ENCODE measurements at places on chromosomes 1 and 21.

DNA sequence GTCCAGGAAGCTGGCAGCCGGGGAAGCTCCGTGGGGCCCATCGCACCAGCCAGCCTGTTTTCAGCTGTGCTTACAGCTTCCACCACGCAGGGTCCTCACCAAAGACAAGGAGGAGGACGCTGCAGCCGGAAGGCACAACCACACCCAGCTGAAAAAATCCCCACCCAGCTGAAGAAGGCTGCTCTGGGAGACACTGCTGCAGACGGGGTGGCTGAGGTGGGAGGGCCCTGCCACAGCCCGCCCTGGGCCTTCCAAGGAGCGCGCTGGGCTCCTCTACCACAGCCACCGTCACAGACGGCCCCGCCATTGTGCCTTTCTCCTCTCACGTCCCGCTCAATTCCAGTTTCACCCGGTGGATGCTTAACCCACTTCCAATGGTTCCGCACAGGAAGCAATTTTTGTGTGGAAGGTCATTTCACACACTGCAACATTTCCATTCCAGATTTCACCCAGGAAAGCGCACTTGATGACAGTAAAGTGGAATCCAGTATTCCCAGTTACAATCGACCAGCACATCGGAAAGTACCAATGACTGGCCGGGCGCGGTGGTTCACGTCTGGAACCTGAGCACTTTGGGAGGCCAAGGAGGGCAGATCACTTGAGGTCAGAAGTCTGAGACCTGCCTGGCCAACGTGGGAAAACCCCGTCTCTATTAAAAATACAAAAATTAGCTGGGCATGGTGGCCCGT lies 47.9 kb downstream of the NPHP4 start:
- DNase-seq: no peak

DNA sequence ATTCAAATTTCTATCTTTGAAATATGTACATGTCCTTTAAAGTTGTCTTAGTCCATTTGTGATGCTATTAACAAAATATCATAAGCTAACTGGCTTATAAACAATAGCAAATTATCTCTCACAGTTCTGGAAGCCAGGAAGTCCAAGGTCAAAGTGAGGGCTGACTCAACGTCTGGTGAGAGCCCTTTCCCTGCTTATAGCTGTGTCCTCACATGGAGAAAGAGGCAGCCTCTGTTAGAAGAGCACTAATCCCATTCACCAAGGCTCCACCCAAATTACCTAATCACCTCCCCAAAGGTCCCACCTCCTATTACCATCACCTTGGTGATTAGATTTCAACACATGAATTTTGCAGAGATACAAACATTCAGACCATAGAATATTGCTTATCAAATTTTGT lies 450.1 kb upstream of the BEND5 start:
- DNase-seq: no peak

- no peak for DNase-seq
Observed at GRCh38 chr1:154666051-154666790, 58.2 kb upstream of the ADAR start.

- no peak for DNase-seq
Observed at GRCh38 chr21:43194303-43195120, 25.7 kb downstream of the CRYAA start.

DNA sequence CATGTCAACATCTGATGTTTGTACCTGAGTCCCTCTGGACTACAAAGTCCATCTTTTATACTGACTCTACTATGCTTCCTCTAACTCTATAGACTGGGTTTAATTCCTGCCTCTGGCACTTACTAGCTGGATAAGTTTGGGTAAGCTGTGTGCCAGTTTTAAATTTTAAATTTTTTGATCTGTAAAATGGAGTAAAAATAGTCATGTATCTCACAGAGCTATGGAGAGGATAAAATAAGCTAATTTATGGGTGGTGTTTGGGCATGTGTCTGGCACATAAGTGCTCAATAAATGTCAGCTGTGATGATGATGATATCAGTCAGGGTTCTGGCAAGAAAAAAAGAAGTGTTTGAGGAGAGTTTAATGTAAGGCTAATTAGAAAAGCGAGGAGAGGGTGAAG lies 139.2 kb upstream of the C1orf21 start:
- no peak for DNase-seq

GRCh38 chr1:206457408-206458120 lies 12.7 kb upstream of the IKBKE start:
- DNase-seq: no peak

GRCh38 chr1:111227851-111228747 lies 586 bp downstream of the CHI3L2 start:
- no peak for DNase-seq

GRCh38 chr1:9069326-9070100 lies at the start of gene SLC2A5:
Gene SLC2A5 (minus strand): TSS chr1:9069635. CDS start chr1:9069536, 99 bp downstream.
- DNase-seq: no peak

GRCh38 chr1:29256979-29257804 lies 20.9 kb downstream of the PTPRU start:
- no peak for DNase-seq

- no peak for DNase-seq
Observed at GRCh38 chr1:183543619-183544204, 46.5 kb downstream of the NCF2 start.

GRCh38 chr1:51147394-51147793 lies 45.4 kb downstream of the C1orf185 start:
- DNase-seq: no peak

GRCh38 chr1:47814612-47815395 lies 182.4 kb downstream of the TRABD2B start:
- no peak for DNase-seq

GRCh38 chr1:10338047-10338446 lies 60.8 kb upstream of the PGD start:
- peak; percentile 23 for DNase-seq

DNA sequence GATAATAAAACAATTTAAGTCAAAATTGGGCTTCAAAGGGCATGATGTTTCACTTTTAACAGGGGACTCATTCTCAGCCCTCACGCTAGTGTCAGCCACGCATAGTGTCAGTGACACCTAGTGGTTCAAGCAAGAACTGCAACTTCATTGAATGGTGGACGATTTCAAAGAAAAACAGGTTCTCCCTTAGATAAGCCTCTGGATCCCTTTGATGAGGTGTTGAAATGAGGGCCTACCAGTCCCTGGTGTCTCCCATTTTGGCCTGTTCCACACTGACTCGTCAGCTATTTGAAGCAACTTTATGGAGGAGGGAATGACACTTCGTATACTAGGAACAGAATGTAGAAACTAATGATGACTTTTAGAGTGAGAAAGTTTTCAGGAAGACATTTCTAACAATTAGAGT lies 56.2 kb downstream of the FCRL5 start:
- peak; percentile 51 for DNase-seq

GRCh38 chr1:174726167-174726879 lies 273.4 kb upstream of the CACYBP start:
- DNase-seq: no peak

DNA sequence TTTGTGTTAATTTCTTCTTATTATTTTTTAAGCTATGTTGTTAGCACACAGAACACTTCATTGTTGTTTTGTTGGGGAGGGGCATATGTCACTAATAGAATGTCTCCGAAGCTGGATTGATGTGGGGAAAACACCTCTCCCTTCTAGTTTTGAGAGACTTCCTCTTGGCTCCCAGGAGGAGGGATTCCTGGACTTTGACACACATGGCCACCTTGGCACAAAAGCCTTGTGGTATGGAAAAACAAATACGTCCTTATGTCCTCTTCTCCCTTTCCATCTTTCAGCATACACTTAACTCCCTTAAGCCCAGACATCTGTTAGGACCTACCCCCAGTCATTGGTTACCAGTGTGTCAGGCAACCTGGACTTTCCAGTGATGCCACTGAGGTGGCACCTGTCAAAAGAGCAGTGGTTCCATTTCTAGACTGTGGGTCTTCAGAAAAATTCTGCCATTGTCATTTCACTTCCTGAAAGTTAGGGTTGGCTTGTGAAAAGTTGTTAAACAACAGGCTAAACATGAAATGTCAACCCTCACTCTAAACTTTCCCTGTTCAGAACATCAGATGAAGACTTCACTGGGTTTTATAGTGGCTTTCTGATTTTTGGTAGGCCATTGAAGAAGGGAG lies 12.5 kb upstream of the ABCB10 start:
- DNase-seq: no peak

GRCh38 chr1:82849460-82849859 lies 1048.7 kb downstream of the ADGRL2 start:
- no peak for DNase-seq

DNA sequence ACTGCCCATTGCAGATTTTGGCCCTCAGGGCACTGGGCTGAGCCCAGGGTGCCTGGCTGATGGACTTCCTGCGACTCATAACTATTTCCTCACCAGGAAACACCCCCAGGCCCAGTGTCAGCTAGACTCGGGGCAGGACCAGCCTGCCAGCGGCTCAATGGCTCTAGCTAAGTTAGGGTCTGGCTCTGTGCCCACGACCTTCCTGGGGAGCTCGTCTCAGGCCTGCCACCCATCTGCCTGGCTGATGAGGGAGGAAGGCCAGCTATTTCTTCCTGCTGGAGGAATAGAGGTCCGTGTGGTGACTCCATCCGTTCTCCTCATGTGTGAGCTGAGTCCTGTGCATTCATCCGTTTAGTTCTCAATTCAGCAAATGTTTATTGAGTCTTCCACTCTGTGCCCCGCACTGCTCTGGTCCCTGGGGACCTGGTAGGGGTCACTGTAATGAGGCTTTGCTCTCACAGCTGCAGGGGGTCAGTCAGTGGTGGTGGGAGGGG lies 44.5 kb downstream of the KIRREL1 start:
- no peak for DNase-seq

GRCh38 chr1:93744299-93744988 lies 62.8 kb upstream of the BCAR3 start:
- no peak for DNase-seq

- no peak for DNase-seq
Observed at GRCh38 chr1:78464449-78464891, 26.3 kb upstream of the PTGFR start.

GRCh38 chr21:31577271-31577670 lies 82.2 kb upstream of the SOD1 start:
- no peak for DNase-seq

GRCh38 chr1:177229781-177230180 lies 59.0 kb downstream of the BRINP2 start:
- DNase-seq: no peak
